Activated CD4-positive, alpha-beta T cell treated with anti-CD3 and anti-CD28 coated beads, Interleukin-2, amount 10 ng/mL, durations not matched to agents 7 days and 5 days (primary cell): ENCODE measurements at places on chromosomes 2 and 18. TPM values are rescaled to one million over a fixed set of nuclear protein-coding genes. Genes with fewer than 3 reads are reported as not detected.

Gene ALPI
- not detected for total RNA-seq

Gene TAF4B
- total RNA-seq, result 9.3 TPM

Gene SLC14A1
- 7.3 TPM for total RNA-seq

Gene OSBPL6
- 0.52 TPM for total RNA-seq

Gene SERPINB4
- total RNA-seq, result not detected
